ENCODE measurements at places on chromosomes 4 and X. TPM values are rescaled to one million over a fixed set of nuclear protein-coding genes. Genes with fewer than 3 reads are reported as not detected.

The TEC gene
- 2.0 TPM for total RNA-seq

The USP46 gene
- 21.3 TPM for total RNA-seq

The CWH43 gene
- total RNA-seq, result not detected

The PFKFB1 gene
- total RNA-seq, result 0.07 TPM

The GPR173 gene
- total RNA-seq, result 3.4 TPM

Data from H7 (cell line).